ENCODE measurements at places on chromosomes 2 and 18.
A peak's percentile ranks its signal among the peaks of the same experiment; 100 is the strongest.

- DNase-seq, result no peak
These were observed 760.0 kb upstream of the FSHR start for GRCh38 chr2:49914281-49914680.

DNA sequence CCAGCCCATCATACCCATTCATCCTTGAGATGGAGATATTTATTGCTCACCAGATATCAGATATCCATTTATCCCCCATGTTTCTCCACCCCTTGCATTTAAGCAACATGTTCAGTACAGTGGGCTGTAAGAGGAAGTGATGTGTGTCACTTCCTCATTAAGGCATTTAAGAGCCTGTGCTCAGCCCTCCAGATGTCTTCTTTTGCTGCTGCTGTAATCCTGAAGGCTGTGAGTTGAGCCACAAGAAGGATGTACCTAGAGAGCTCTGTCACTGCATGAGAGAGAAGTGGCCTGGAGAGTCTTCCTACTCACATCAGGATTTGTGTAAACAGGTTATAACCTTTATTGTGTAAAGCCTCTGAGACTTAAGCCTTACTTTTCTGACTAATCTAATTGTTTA lies 151.8 kb upstream of the UNC80 start:
- DNase-seq, result no peak

GRCh38 chr2:223654384-223654915 lies 52.3 kb upstream of the SCG2 start:
- DNase-seq, result no peak

- no peak for DNase-seq
These were observed 53.1 kb upstream of the NRP2 start for GRCh38 chr2:205629091-205629776.

GRCh38 chr2:72914206-72914559 lies 3.1 kb upstream of the EMX1 start:
- no peak for DNase-seq

- DNase-seq, result peak; percentile 41
These were observed 47.6 kb upstream of the FAM124B start for GRCh38 chr2:224449212-224450147.

DNA sequence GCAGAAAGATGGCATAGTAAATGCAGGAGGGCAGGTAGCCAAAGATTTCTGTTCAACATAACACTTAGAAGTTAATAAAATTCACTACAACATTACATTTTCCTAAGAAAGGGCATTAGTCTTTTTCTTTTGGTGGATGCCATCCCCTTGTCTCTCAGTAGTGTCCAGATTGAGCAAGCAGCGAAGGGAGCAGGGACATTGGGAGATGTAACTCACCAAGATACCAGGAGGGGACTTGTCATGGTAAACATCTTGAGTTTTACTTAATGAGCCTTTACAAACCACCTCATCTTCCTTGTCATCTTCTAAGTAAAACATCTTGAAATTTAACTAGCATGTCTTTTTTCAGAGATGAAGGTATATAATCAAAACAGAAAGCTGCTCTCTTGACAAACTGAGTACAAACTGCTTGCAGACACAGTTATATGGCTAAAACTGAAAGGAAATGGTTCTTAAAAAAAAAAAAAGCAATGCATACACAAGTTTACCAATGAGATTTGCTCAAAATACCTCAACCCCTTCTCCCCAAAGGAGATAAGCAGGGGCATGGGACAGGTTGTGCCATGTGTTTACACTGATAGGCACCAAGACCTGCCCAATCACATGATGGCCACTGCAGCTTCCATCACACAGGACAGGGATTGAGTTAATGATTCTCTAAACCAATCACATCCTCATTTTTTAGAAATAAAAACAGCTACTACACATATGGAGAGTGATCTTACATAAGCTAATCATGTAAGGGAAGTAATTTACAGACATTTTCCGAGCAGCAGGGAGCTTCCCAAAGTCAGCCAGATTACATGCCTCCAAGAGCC lies 30.3 kb downstream of the LPIN2 start:
- no peak for DNase-seq

GRCh38 chr2:227578642-227579041 lies 20.1 kb upstream of the SCYGR2 start:
- no peak for DNase-seq

DNA sequence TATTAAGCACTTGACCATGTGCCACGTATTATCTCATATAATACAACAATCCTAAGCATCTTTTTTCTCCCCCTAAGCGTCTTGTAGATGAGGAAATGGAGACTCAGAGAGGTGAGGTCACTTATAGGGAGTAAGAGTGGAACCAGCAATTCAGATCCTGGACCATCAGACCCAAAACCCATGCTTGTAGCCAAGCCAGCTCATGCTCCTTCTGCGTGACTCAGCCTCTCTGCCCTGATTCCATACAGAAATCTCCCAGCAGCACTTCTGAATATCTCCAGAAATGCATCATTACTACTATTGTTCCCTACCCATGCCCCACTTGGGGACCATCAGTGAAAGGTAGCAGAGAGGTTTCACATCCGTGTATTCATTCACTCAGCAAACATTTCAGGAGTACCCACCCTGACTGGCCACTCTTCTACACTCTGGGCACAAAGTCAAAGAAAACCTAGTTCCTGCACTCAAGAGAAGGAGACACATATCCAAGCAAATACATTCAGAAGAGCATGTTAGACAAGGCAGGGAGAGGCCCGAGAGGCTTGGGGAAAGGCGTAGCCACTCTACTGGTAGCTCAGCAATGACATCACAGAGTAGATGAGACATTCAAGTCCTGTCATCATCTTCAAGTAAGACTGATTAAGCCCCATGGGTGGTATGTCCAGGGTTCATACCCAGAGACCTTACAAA lies 141.9 kb downstream of the MTCL1 start:
- no peak for DNase-seq

- no peak for DNase-seq
These were observed 1.1 kb upstream of the TMEFF2 start for GRCh38 chr2:192195548-192196418.

DNA sequence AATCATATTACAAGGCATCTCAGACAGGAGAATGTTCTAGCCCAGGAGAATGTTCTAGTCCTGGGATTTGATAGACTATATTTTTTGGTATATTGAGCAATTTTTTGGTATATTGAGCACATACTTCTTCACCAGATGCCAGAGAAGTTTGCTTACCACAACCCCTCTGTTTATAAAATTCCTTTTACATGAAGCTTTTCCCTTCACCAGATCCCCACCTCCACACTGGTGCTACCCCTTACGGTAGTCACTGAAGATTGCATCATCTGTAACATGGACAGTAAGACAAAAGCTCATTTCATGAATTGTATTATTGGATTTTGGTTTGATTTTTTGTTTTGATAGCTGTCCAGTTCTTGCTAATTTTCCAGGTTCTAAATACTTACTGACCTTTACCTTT lies 7.2 kb upstream of the HNMT start:
- DNase-seq, result peak; percentile 40

DNA sequence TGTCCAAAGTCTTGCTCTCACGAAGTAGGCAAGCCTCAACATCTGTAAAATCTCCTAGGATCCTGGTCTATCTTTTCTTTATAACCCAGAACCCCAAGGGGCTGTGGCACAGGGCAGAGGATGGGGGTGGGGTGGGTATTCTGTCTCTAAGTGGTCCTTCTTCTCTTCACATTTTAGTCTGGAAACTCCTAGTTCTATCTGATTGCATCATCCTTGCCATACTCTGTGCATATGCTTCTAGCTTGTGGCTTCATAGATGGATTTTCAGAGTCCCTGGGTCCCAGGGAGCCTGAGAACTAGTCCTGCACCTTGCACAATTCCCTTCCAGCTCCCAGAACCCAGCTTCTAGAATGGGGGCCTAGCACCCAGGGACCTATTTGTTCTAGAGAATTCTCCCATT lies 52.5 kb downstream of the RNF152 start:
- no peak for DNase-seq
